ENCODE measurements at places on chromosomes 13 and 19.

- DNase-seq, result no peak
These were observed 1297.0 kb upstream of the ATXN8OS start for GRCh38 chr13:68810660-68811059.

GRCh38 chr13:108425056-108425455, 155.5 kb downstream of the TNFSF13B start:
- no peak for DNase-seq

- DNase-seq, result no peak
These were observed 198.2 kb downstream of the DNAJC15 start for GRCh38 chr13:43221611-43222010.

GRCh38 chr19:17156947-17157302, 58.2 kb upstream of the USE1 start:
- DNase-seq, result no peak

- no peak for DNase-seq
These were observed 8.6 kb downstream of the CYTH2 start for GRCh38 chr19:48477698-48478338.

DNA sequence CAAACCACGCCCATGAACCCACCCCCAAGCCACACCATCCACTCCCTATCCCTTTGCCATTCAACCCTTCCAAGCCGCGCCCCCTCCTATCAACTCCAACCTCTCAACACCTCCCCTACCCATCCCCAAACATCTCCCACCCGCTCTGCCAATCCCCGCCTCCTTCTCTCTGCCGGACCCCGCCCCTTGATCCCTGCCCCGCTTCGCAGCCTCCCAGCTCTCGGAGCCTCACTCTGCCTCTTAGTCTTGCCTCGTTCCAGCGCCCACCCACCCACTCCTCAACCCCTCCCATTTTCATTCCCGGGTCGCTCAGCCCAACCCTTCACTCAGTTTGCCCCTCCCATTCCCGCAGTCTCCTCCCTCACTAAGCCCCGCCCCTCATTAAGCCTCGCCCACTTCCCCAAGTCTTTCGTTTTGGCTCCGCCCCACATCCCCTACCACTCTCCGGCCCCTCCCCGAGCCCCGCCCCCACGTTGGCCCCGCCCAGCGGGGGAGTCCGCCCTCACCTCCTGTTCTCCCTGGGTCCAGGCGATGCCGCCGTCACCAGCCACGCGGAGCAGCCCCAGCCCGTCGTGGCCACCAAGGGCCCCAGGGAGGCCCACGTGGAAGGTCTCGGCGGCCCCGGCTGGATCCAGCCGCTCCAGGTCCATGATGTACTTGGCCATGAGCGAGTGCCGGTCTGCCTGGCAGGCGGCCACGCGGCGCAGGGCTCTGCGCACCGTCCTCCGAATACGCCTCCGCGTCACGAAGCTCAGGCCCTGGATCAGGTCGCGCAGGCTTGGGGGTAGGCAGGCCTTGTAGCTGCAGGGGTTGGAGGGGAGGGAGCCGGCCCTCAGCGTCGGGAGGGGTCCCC, 5.7 kb downstream of the JAK3 start:
- peak; percentile 66 for DNase-seq

DNA sequence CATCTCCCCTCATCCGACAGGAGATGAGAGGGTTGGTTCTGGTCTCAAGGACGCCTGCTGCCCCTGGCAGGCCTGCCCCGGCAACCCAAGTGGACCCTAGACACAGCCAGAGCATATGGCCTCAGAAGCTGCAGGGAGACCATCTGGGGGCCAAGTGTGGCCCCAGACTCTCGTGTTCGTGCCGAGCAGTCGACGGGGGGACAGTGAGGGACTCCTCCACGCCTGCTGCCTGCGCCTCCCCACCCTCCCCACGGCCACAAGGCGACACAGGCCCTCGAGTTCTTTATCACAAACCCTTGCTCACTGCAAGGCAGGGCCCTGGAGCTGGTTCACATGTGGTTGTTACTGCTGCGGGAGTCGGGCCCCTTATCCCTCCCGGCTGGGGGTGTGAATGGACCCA, 9.3 kb downstream of the CAPS start:
- no peak for DNase-seq

DNA sequence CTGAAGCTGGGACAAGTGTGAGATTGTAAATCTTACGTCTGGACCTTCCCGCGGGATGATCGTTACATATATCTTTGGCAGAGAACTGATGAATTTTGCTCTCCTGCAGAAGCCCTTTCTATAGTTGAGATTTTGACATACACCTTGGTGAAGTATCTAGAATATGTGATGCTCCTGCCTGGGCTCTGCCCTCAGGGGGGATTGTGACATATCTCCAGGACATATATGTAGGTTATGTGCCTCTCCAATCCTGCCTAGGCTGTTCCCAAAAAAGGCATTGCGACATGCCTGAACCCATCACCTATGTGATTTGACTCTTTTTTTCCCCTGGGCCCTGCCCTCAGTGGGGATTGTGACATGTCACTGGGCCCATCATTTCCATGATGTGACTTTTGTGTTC, 76.6 kb downstream of the ZNF208 start:
- no peak for DNase-seq
